EL (cell line): ENCODE measurements at places on chromosomes 7 and 10.

DNA sequence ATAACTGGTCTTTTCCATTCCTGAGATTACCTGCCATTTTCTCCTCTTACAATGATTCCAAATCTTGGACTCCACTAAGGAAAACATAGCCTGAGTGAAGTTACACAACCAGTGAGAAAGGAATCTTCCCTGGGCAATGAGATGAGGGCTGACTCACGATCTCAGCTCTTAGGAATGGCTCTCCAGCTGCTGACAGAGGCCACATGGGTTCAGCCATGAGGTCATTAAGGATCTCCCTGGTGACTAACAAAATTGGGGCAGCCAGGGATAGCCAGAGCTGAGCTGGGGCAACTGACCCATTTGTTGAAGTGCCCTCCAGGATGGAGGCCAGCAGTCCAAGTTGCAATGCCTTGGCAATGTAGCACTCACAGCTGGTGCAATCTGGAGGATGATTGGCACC is 78.7 kb upstream of the MKLN1 start:
- peak; percentile 97 for DNase-seq

DNA sequence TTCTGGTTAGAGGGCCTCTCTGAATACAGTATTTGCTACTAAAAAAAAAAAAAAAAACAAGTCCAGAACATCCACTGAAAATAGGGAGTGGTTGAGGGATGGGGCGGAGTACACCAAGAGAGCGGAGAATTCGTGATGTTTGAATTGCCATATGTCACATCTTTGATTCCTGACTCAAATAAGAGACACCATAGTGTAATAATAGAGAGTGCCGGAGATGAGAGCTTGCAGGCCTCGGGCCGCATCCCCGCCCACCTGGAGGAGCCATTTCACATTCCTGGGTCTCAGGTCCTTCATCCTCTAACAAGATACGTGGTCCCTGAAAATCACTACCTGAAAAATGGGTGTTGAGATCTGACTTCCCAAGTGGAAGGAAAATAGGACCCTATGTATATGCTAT is 46.8 kb downstream of the KIAA1549 start:
- DNase-seq: no peak

GRCh38 chr10:121053151-121053550 is 202.0 kb downstream of the WDR11 start:
- no peak for DNase-seq

- peak; percentile 67 for DNase-seq
Measured at GRCh38 chr10:87661861-87662785, 2.4 kb downstream of the PAPSS2 start.

DNA sequence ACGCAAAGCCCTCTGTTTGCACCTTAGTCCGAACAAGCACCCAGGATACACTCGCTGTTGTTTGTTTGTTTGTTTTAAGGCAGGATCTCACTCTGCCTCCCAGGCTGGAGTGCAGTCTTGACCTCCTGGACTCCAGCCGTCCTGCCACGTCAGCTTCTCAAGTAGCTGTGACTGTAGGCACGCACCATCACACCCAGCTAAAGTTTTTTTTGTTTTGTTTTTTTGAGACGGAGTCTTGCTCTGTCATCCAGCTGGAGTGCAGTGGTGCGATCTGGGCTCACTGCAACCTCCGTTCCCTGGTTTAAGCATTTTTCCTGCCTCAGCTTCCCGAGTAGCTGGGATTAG is 76.8 kb downstream of the CTBP2 start:
- DNase-seq: peak; percentile 93

DNA sequence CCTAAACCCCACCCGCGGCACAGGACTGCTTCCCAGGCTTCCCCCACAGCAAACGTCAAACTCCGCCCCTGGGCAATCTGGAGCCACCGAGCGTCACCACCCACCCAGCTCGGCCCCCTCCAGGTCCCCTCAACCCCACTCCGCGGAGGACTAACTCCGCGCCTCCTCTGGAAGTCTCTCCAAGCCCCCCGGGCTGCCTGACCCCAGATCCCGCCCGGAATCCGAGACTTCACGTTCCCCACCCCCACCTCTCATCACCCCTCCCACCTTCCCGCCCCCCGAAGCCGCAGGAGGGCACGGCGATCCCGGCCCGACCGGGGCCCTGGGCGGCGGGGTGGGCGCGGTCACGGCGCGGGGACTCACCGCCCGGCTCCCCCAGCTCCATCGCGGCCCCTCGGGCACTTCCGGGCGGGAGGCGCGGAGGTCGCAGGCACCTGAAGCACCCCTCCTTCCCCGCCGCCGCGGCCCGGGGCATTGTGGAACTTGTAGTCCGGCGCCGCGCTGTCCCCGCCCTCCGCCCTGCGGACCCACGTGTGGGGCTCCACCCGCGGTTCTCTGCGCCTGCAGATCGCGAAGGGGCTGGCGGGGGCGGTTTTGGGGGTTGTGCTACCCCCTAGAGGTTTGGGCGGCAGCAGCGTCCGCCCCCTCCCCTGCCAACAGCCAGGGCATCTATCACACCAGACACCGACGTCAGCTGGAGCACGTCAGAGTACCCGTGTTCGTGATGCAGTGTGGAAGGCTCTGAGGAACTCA is at the start of gene TMUB1:
TSS of gene TMUB1 (minus strand) at position 423 of the 753 bp plus-strand sequence. CDS start 930 bp downstream, outside the sequence.
- DNase-seq: peak; percentile 64

- DNase-seq: no peak
Measured at GRCh38 chr10:116410351-116410750, 17.3 kb upstream of the PNLIPRP3 start.

DNA sequence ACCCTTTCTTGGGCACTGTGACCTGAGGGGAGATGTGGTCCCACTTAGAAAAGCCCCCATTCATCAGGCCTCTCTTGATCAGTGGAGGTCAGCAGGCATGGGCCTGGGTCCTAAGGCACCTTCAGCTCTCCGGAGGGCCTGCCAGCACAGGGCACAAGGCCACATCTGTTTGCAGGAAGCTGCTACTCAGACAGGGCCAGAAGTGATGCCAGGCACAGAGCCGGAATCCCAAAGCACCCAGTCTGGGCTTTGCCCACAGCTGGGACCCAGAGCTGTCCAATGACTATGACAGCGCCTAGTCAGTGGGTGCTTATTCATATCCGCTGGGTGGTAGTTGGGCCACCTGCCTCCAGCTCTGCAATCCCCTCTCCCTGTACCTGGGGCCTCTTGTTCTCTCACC is 63.2 kb upstream of the ELN start:
- no peak for DNase-seq

DNA sequence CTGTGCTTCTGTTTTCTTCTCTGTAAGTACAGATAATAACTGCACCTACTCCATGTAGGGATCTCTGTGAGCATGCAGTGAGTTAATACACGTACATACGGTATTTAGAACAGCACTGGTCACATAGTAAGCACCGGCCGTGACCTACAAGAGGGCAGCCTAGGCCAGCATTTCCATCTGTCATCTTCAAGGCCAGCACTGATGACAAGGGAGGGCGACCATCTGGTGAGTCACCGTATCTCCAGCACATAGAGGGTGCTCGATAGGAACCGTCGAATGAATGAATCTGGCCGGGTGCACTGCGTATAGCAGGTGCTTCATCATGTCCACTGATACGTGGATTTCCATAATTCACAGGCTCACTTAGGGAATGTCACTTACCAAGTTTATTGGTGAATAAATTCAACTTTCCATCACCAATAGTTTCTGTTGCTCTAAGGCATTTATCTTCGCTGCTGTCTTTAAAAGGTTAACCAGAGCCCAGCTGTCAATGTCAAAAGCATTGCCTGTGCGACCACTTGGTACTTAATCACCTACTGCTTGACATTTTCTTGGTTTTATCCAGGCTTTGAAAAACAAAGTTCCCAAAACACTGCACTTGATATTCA is 8.3 kb downstream of the NOD1 start:
- DNase-seq: peak; percentile 18

DNA sequence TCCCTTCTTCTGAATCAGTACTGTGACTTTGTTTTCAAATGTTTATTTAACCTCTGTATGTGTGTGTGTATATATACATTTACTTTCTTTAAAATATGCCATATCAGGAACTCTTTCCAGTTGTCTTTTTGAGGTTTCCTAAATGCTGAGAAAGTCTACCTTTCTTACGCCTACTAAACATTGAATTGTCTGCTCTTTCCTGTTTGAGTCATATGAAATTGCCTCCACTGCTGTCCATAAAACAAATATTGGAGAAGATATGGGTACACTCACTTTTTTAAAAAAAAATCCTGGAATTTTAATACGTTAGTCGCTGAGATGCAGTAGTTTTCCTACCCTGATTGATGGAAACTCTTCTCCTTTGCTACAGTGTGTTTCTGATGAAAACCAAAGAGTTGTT is 298.7 kb upstream of the TEX47 start:
- no peak for DNase-seq

DNA sequence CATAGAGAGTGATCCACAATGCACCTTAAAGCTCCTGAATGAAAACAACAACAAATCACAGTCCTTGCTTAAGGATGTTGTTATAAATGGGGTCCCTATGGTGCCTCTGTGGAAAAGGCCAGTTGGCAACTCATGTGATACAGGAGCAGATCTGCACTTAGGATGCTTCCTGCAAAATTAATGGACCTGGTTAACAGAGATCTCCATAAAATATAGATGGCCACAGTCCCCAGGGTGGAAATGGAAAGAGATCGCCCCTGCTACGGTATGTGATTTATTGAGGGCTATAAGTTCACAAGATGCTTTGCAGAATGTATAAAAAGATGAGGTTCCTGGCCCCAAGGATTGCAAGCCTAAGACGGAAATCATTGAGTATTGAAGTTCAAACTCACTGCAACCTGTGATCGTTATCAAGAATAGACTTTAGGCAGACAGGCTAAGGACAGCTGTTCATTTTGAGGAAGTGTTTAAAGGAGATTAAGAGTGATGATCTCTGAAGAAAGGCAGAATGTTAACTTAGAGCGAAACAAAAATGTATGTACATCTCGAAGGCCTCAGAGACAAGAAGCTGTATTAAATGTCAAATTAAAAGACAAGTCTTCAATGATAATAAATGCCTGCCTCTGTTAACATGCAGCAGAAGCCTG is 174.1 kb upstream of the PLPP4 start:
- DNase-seq: no peak

DNA sequence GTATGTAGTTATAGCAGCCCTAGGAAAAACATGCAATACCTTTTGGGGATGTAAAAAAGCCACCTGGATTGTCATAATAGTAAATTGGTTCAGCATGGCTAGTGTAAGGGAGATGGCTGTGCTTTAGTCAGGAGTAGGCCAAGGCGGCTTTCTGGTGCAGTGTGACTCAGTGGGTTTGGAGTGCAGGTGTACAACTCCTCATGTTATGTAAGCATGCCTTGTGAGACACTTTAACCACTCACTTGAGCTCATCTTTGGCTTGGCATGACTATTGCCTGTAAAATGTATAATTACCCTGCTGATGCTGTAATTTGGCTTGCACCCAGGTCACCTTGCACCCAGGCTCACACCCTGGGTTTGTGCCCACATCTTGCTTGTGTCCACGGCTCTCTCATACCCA is 239.2 kb upstream of the GLI3 start:
- DNase-seq: no peak

DNA sequence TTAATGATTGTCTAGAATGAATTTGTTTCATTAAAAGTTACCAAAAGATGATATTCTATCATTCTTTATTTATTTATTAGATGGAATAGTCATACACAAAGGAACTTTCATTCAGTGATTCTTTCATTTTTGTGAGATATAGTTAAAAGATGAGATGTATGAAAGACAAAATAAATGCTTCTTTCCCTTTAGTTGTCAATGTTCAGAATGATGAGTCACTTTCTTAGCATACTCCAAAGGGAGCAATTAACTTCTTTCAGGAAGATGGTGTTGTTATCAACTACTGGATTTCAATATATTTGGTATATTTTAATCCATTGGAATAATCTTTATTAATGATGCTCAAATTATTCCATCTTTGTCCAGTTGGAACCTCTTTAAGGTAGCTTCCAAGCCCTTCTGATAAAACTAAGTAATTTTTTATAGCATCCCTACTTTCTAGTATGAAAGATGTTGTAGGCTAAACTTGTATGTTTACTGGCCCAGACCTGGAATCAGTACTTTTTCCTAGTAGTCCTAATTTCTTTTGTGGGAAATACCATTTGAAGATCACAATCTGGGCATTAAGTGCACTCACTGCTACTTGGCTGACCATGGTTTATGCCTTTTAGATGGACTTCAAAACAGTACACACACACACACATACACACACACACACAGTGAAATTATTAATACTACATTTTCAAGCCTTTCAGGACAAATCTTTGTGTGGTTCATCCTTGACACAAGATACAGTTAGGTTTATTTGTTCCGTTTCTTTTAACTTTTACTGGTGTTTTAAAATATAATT is 2.5 kb downstream of the GIMAP7 start:
- DNase-seq: no peak

DNA sequence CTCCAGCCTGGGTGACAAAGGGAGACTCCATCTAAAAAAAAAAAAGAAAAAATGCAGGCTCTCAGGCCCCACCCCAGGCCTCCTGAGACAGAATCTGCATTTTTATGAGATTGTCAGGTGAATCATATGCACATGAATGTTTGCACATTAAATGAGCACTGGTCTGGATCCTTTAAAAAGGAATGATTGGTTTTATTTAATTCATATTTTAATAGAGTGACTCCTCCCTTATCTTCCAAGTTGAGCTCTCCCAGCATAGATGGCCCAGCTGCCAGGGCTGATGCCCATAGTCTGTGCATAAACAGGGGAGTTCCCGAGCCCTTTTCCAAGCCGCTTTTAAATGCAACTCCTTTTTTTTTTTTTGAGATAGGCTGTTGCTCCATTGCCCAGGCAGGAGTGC is 28.5 kb downstream of the CUX1 start:
- no peak for DNase-seq

- DNase-seq: no peak
Measured at GRCh38 chr10:69576334-69577011, 3.3 kb upstream of the NEUROG3 start.

DNA sequence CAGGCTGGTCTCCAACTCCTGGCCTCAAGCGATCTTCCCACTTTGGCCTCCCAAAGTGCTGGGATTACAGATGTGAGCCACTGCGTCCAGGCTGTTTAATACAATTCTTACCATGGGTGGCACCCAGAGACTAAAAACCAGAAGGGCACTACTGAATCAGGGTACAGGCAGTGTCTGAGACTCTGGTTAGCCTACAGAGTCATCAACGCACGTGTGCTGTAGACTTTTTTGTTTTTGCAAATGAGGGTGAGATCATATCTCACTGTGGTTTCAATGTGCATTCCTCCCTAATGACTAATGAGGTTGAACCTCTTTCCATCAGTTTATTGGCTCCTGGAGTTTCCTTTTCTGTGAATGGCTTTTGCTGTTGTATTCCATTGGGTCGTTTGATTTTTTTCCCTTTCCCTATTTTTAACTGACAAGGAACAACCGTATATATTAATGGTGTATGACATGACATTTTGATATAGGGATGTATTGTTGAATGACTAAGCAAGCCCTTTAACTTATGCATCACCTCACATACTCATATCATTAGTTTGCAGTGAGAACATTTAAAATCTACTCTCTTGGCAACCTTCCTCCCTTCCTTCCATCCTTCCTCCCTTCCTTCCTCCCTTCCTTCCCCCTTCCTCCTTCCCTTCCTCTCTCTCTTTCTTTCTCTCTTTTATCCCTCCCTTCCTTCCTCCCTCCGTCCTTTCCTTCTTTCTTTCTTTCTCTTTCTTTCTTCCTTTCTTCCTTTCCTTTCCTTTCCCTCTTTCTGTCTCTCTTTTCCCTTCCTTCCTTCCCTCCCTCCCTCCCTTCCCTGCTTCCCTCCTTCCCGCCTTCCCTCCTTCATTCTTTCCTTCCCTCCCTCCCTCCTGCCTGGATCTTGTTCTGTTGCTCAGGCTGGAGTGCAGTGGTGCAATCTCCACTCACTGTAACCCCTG is 9.3 kb upstream of the TMEM270 start:
- DNase-seq: peak; percentile 98
